Thymus (tissue), 14 donors: ENCODE measurements at places on chromosomes 3 and 15.

GRCh38 chr15:66294157-66294931 lies 976 bp downstream of the DIS3L start:
- no peaks in the 10 kb centered on the region for H3K27me3 ChIP-seq
- H3K36me3 ChIP-seq, result peaks cover 11% of the 10 kb centered on the region
- DNase-seq, result peak; percentile 47
- peaks cover 16% of the 10 kb centered on the region for H3K4me1 ChIP-seq
- H3K4me3 ChIP-seq, result peak overlapping the region; percentile 70

DNA sequence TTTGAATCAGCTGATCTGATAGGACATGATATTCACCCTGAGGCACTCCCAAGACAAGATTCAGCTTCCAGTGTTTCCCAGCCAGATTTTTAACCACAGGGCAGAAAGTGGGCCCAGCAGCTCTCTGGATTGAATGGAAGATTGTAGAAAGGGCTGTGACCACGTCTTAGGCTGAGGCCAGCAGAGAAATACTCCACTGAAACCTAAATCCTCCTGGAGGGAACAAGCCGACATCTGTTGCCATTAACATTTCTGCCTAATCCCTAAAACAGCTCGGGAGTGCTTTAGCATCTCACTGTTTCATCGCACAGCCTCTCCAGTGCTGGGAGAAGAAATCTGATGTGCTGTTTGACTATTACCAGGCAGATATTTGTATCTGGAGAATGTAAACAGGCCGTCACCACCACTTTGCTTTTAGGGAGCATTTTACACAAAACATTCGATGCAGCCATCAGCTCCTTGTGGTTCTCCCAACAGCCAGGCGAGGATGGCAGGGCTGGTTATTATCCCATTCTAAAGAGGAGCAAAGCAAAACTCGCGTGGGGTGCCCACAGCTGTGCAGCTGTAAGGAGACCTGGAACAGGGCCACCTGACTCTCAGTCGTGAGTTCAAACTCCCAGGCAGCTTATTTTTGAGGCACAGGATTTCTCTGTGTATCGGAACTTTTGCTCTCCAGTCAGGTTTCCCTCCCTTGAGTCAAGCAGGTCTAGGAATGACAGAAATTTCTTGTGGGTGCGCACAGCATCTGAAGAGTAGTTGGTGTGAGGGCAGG lies 117.4 kb downstream of the LIPC start:
- H3K27me3 ChIP-seq, result no peaks in the 10 kb centered on the region
- no peak for DNase-seq
- H3K27ac ChIP-seq, result no peak overlapping the region
- peaks cover 25% of the 10 kb centered on the region for H3K4me1 ChIP-seq
- H3K4me3 ChIP-seq, result no peak overlapping the region
- H3K36me3 ChIP-seq, result no peaks in the 10 kb centered on the region

- no peak for DNase-seq
- no peak overlapping the region for H3K4me3 ChIP-seq
- no peaks in the 10 kb centered on the region for H3K4me1 ChIP-seq
Measured at GRCh38 chr3:59245859-59246501, 196.2 kb upstream of the CFAP20DC start.

DNA sequence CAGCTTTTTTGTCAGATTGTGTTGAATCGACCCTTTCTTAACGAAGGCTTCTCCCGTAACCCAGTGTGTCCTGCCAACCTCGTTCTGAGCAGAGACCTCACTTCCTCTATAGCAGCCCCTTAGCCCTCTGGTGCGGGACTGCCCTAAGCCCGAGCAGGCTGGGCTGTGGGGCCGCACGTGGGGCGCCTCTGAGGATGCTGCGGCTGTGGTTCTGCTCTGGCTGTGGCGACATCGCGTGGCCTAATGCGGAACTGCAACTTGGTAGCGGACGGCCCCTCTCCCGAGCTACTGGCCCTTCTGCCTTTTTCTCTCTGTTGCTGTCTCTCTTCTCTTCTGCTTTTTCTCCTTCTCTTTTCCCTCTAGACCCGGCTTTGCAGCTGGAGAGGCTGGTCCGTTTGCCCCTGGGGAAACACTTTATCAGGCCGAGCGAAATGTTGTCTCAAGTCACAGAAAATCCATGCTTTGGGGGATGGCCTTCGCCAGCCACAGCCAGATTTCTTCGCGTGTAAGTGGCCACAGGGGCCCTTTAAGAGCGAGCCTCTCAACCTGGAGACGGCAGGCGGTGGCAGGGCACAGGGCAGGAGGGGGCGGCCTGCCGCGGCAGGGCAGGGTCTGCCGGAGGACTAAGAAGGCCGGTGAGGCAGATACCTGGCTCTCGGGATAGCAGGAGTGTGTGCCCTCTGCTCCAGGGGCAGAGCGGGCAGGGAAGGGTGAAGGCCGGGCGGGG lies 19.4 kb upstream of the KIF23 start:
- H3K27me3 ChIP-seq, result no peaks in the 10 kb centered on the region
- H3K36me3 ChIP-seq, result no peaks in the 10 kb centered on the region
- peak; percentile 81 for DNase-seq
- H3K27ac ChIP-seq, result no peak overlapping the region
- H3K4me3 ChIP-seq, result no peak overlapping the region

GRCh38 chr3:178754852-178755510 lies 218.7 kb downstream of the KCNMB2 start:
- no peaks in the 10 kb centered on the region for H3K27me3 ChIP-seq
- H3K36me3 ChIP-seq, result no peaks in the 10 kb centered on the region
- H3K4me3 ChIP-seq, result no peak overlapping the region
- DNase-seq, result no peak
- no peak overlapping the region for H3K27ac ChIP-seq

DNA sequence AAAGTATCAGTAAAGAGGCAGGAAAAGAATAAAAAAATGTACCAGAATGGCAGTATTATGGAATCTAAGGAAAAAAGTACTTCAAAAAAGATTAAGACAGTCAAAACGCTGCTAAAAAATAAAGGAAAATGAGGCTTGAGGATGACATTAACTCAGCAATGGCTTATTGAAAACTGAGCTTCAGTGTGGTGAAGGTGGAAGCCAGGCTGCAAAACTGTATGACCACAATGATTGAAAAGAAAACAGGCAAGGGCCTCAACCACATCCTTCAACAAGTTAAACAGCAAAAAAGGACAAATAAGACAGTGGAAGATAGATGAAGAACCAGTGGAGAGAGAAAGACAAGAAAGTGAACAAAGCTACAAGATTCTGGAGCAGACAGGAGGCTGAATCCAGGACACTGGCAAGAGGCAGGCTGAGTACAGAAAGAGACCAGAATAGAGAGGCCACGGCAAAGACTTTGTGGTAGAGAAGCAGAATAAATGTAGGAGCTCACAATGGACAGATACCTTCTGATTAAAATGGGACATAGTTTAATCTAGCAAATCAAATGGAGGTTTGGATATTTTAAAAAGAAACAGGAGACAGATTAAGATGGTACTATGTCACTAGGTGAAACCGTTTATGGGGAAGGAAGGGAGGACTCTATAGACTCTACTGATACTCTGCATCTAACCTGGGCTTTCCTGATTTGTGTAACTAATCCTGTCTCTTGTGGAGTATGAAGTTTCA lies 86.1 kb downstream of the TJP1 start:
- no peak overlapping the region for H3K27ac ChIP-seq
- no peaks in the 10 kb centered on the region for H3K36me3 ChIP-seq
- no peak for DNase-seq
- no peak overlapping the region for H3K4me3 ChIP-seq
- H3K4me1 ChIP-seq, result no peaks in the 10 kb centered on the region

DNA sequence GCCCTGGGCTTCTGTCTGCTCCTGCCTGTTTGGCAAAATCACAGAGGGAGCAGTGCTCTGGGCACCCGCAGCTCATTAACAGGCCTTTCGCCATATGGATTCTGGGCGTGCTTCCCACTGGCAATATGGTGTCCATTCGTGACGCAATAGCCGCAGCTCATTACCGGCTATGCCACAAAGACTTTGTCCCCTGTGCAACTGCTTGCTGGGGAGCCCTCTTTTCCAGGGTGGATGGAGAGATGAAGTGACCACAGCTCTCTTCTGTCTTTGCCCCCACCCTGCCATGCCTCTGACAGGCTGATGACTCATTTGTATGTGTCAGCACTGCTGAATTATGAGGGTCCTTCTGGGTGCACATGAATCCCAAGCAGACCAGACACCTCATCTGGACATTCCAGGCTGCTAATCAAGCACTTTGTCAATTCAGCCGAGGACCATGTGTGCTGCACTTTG lies 214.3 kb upstream of the FEZF2 start:
- no peaks in the 10 kb centered on the region for H3K4me1 ChIP-seq
- no peaks in the 10 kb centered on the region for H3K27me3 ChIP-seq
- H3K36me3 ChIP-seq, result no peaks in the 10 kb centered on the region
- DNase-seq, result no peak
- no peak overlapping the region for H3K4me3 ChIP-seq

DNA sequence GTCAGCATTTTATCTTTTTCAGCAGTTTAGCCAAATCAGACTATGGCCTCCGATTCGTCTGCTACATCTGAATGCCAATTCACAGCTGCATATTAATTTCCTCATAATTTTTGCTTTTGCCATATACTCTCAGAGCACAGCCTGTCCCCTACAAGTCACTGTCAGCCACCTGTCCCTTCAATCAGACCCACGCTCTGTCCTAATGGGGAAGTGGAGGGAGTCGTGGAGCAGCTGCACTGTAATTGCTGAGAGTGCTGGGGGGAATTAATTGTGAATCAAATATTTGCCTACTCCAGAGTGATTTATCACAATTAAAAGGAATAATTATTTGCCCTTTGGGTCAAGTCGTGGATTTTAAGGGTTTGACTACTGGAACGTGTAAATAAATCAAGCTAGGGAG lies 75.5 kb downstream of the EBLN2 start:
- no peak for DNase-seq
- H3K27me3 ChIP-seq, result no peaks in the 10 kb centered on the region
- no peaks in the 10 kb centered on the region for H3K36me3 ChIP-seq
- H3K27ac ChIP-seq, result no peak overlapping the region

DNA sequence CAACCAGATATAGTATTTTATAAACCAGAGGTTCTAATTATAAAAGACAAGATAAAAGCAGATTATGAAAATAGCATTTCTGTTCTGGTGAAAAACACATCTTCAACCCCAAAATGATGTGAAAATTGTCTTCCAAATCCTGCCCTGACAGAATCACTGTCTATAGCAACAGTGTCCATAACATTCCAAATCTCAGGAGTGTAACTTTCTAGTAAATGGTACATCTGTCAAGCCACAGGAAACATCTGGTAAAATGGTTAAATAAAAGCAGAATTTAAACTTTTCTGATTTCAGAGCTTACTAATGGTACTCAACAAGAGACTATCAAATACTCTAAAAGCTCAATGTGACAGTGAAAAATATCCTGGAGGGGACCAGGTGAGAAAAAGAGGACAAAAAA lies 60.5 kb downstream of the VGLL4 start:
- H3K36me3 ChIP-seq, result peaks cover 10% of the 10 kb centered on the region
- peaks cover 22% of the 10 kb centered on the region for H3K4me1 ChIP-seq
- peak overlapping the region; percentile 64 for H3K27ac ChIP-seq

DNA sequence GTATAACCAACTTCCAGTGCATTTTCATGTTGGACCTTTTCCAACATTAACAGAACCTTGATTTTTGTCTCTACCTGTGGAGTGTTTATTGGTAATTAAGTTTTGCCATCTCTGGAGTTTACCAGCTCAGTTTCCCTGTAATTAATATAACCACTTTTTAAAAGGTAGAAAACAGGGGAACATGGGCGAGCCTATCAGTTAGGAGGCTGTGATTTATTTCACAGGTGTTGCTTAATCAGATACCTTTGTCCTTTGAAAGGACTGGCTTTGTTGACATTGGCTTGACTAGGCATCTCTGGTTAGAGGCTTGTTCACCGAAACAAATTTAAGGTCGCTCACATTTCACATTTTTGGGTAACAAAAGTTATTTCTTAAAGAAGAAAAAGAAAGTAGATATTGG lies 622 bp downstream of the NAALADL2 start:
- no peaks in the 10 kb centered on the region for H3K27me3 ChIP-seq
- no peak overlapping the region for H3K27ac ChIP-seq
- no peaks in the 10 kb centered on the region for H3K4me1 ChIP-seq
- H3K4me3 ChIP-seq, result no peak overlapping the region
- no peaks in the 10 kb centered on the region for H3K36me3 ChIP-seq

DNA sequence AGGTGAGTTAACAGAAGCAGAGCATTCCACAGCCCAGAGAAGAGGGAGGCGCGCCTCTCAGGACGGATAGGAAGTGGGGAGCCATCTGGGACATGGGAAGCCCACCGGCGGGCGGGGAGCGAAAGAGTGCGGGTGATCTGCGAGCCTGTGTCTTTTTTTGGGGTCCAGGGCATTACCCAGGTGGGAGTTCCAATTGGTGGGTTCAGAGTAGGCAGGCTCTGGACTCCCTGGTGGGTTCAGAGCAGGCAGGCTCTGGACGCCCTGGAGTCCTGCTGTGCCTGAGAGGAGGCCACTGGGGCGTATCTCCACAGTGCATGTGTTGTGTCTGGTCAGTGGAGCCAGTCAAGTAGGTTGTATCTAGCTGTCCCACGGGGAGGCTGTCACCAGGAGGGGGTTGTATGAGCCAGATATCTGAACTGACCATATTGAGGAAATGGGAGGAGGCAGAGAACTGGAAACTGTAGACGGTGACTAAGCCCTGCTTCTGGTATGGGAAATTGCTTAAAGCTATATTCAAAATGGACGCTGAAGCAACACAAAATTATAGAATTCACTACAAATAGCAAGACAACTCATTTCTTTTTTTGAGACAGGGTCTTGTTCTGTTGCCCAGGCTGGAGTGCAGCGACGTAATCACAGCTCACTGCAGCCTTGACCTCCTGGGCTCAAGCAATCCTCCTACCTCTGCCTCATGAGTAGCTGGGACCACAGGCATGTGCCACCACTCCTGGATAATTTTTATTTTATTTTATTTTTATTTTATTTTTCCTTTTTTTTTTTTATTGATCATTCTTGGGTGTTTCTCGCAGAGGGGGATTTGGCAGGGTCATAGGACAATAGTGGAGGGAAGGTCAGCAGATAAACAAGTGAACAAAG lies 34.5 kb upstream of the CHST2 start:
- H3K4me1 ChIP-seq, result no peaks in the 10 kb centered on the region
- no peak for DNase-seq
- H3K4me3 ChIP-seq, result no peak overlapping the region
- H3K27ac ChIP-seq, result no peak overlapping the region
- no peaks in the 10 kb centered on the region for H3K36me3 ChIP-seq

GRCh38 chr3:75951941-75952340 lies 166.6 kb upstream of the ZNF717 start:
- DNase-seq, result no peak
- no peak overlapping the region for H3K4me3 ChIP-seq
- no peaks in the 10 kb centered on the region for H3K36me3 ChIP-seq
- no peaks in the 10 kb centered on the region for H3K4me1 ChIP-seq
- no peaks in the 10 kb centered on the region for H3K27me3 ChIP-seq
- H3K27ac ChIP-seq, result no peak overlapping the region

- H3K36me3 ChIP-seq, result no peaks in the 10 kb centered on the region
- no peak overlapping the region for H3K4me3 ChIP-seq
- DNase-seq, result no peak
- H3K27ac ChIP-seq, result peak overlapping the region; percentile 91
- H3K27me3 ChIP-seq, result no peaks in the 10 kb centered on the region
Measured at GRCh38 chr3:18900994-18901393, 247.3 kb upstream of the KCNH8 start.

- H3K27ac ChIP-seq, result no peak overlapping the region
- DNase-seq, result no peak
- no peak overlapping the region for H3K4me3 ChIP-seq
- no peaks in the 10 kb centered on the region for H3K36me3 ChIP-seq
Measured at GRCh38 chr3:110378481-110378880, 693.1 kb upstream of the NECTIN3 start.
